ENCODE measurements at places on chromosomes 12 and 14. TPM values are rescaled to one million over a fixed set of nuclear protein-coding genes. Genes with fewer than 3 reads are reported as not detected.
A peak's percentile ranks its signal among the peaks of the same experiment; 100 is the strongest.

SENP1 gene
- total RNA-seq = 16.9 TPM

SYNDIG1L gene
- total RNA-seq = not detected

GALNT8 gene
- 1.8 TPM for total RNA-seq

DNA sequence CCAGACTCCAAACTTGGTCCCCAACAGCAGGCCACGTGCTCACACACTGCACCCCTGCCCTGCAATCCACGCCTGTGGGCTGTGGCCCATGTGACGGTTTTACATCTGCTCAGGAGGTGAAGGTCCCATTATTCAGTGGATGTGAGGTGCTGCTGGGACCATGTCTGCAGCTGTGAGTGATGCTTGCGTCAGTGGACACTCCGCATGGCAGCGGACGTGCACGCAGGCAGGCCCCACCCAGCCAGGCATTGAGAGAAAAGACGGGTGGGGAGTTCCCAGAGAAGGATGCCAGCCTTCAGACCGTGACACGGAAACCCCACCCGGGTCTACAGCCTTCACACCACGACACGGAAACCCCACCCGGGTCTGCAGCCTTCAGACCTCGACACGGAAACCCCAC, 67.6 kb downstream of the NOC4L start:
- H3K27ac ChIP-seq = no peak overlapping the region
- peaks cover 6% of the 10 kb centered on the region for H3K27me3 ChIP-seq
- no peaks in the 10 kb centered on the region for H3K36me3 ChIP-seq

DNA sequence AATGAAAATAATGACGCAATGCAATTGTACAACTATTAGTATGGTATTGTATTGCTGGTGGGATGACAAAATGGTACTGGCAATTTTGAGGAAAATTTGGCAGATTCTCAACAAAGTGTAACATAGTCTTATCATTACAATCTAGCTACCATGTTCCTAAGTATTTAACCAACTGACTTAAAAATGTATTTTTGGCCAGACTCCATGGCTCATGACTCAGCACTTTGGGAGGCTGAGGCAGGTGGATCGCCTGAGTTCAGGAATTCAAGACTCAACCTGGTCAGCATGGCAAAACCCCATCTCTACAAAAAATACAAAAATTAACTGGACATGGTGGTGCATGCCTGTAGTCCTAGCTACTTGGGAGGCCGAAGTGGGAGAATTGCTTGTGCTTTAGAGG, 1409.5 kb downstream of the AACS start:
- no peaks in the 10 kb centered on the region for H3K4me1 ChIP-seq
- no peaks in the 10 kb centered on the region for H3K36me3 ChIP-seq
- H3K27ac ChIP-seq = no peak overlapping the region
- no peak for DNase-seq
- H3K27me3 ChIP-seq = no peaks in the 10 kb centered on the region

DNA sequence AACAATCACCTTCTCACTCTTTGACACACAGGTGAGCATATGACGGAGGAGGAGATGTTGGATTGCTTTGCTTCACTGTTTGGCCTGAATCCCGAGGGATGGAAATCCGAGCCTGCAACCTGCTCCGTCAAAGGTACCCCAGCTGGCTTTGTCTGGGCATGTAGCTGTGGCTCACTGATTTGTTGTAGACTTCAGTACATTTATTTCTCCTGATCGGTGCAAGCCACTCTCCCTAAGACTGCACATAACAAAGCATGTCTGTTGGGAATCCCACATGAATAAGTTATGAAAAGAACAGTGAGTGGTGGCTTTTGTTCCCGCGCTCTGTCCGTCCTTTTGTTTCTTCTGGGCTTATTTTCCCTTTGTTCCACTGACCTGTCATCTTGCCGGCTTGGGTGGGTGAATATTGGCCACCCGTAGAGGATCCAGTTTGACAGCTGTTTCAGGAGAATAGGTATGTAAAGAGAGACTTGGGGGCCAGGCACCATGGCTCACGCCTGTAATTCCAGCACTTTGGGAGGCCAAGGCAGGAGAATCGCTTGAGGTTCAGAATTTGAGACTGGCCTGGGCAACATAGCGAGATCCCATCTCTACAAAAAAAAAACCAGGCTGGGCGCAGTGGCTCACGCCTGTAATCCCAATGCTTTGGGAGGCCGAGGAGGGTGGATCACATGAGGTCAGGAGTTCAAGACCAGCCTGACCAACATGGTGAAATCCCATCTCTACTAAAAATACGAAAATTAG, 20.0 kb upstream of the BCL7A start:
- H3K27ac ChIP-seq = no peak overlapping the region
- H3K4me3 ChIP-seq = no peak overlapping the region
- no peaks in the 10 kb centered on the region for H3K4me1 ChIP-seq
- DNase-seq = no peak
- H3K27me3 ChIP-seq = no peaks in the 10 kb centered on the region
- H3K36me3 ChIP-seq = no peaks in the 10 kb centered on the region

GRCh38 chr14:71380271-71380670, 473.0 kb downstream of the PCNX1 start:
- peaks cover 13% of the 10 kb centered on the region for H3K4me1 ChIP-seq
- H3K27me3 ChIP-seq = no peaks in the 10 kb centered on the region
- DNase-seq = no peak

DNA sequence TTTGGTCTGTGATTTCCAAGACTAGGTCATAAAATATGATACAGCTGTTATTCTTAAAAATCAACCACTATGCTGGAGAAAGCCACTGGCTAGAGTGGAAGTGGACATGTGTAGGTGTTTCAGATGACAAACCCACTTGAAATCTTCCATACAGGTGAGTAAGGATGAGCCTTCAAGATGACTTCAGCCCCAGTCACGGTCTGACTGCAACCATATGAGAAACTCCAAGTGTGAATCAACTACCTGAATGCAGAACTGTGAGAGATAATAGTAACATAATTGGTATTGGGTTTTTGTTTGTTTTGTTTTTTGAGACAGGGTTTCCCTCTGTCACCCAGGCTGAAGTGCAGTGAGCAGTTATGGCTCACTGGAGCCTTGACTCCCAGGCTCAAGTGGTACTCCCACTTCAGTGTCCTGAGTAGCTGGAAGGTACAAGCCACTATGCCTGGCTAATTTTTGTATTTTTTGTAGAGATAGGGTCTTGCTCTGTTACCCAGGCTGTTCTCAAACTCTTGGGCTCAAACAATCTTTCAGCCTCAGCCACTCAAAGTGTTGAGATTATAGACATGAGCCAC, 273.3 kb upstream of the LRIG3 start:
- H3K36me3 ChIP-seq = no peaks in the 10 kb centered on the region
- H3K27ac ChIP-seq = no peak overlapping the region
- H3K4me3 ChIP-seq = no peak overlapping the region
- H3K27me3 ChIP-seq = no peaks in the 10 kb centered on the region

DNA sequence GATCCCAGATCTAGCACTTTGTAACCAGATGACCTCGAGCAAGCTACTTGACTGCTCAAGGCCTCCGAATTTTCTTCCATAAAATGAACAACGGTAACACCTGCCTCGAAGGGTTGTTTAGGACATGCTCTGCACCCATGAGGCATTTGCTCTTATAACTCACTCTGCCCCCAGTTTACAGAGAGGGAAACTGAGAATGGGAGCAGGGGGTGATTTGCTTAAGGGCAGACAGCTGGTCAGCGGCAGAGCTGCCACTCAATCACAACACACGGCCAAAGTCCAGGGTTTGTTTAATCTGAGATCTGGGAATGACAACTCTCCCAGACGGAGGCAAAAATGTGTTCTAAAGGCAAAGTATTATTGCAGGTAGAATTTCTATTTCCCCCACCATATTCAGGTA, 156.3 kb downstream of the RIMBP2 start:
- no peak overlapping the region for H3K4me3 ChIP-seq
- H3K27me3 ChIP-seq = no peaks in the 10 kb centered on the region
- peak; percentile 45 for DNase-seq
- H3K36me3 ChIP-seq = no peaks in the 10 kb centered on the region
